ENCODE measurements at places on chromosomes 2 and 18.
A peak's percentile ranks its signal among the peaks of the same experiment; 100 is the strongest.

- peak; percentile 15 for DNase-seq
Measured at GRCh38 chr2:33212151-33212550, 264.3 kb upstream of the RASGRP3 start.

DNA sequence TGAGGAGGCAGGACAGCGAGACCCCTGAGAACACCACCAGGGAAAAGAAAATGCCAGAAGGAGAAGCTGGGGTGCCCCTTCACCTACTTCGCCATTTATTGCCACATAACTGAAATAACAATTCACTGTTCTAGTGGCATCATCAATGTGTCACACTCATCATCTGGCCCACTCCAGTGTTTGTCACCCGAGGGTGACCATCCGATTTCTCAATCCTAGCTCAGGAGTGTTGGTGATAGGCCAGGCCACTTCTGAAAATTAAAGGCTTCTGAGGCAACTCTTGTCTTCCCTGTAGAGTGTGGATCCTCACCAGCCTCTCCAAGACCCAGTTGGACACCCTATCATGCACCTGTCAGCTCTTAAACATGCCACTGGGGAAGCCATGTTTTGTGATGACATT lies 62.9 kb upstream of the BZW1 start:
- no peak for DNase-seq

DNA sequence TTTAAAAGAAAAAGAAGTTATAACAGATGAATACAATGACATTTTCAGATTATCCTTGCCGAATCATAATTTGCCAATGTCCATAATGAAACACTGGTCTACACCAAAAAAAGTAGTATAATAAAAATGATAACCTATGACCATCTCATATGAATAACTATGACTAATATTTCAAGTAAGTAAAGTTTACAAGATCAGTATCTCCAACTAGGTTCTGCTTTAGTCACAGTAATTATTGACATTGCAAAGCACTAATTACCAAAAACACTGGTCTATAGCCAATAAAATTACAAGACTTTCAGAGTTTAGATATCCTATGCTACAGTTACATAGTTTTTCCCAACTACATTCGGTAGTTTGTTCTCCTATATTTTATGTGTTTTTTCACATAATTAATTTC lies 136.7 kb downstream of the MEMO1 start:
- DNase-seq: no peak

DNA sequence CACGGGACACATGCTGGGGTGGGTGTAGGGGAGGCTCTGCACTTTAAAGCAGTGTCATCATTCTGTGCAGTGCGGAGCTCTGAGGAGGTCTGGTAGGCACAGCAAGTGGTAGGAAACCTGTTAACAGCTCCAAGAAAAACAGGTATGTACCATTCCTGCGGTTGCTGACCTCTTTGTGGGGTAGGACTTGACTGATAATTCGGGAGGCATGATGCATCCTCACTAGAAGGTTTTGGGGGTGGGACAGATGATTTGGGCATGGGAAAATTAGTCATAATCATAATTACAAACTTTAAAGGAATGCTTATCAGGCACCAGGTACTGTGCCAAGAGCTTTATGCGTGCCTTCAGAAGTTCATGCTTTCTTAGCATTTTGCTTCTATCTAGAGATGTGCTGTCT lies 9.7 kb downstream of the DOK1 start:
- no peak for DNase-seq

- no peak for DNase-seq
Measured at GRCh38 chr2:47682216-47682749, 100.7 kb upstream of the MSH6 start.

DNA sequence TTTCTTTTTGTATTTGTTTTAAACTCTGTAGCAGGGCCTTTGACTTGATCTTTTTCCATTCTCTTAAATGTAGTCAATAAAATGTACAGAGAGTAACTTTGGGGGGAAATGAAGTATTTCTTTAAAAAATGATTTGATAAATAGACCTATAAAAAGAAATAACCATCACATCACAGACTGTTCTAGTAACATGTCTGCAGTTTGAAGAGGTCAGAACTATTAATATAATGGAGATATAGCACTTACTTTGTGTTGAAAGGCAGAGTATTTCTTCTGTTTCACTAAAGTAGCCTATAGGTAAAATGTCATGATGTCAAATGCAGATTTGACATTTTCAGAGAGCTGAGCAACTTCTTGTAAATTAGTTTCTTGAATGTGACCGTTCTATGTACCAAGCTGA lies 55.7 kb upstream of the FAM237A start:
- no peak for DNase-seq

- no peak for DNase-seq
Measured at GRCh38 chr2:54902763-54903162, 147.5 kb downstream of the RTN4 start.

DNA sequence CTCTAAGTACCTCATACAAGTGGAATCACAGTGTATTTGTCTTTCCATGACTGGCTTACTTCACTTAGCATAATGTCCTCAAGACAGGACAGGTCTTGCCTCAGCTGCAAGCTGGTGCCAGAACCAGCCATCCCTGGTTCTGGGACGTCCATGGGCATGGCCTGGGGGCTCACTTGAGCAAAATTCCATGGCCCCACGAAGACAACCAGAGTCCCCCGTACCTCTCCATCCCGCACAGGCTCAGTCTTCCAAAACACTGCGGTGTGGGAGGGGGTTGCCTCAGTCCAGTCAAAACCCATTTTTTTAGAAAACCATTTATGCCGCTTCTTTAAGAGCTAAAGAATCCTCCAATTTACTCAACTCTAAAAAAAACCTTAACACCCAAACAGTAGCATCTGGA lies 21.7 kb upstream of the CABLES1 start:
- DNase-seq: no peak

GRCh38 chr18:9671214-9671613 lies 36.9 kb upstream of the RAB31 start:
- no peak for DNase-seq

DNA sequence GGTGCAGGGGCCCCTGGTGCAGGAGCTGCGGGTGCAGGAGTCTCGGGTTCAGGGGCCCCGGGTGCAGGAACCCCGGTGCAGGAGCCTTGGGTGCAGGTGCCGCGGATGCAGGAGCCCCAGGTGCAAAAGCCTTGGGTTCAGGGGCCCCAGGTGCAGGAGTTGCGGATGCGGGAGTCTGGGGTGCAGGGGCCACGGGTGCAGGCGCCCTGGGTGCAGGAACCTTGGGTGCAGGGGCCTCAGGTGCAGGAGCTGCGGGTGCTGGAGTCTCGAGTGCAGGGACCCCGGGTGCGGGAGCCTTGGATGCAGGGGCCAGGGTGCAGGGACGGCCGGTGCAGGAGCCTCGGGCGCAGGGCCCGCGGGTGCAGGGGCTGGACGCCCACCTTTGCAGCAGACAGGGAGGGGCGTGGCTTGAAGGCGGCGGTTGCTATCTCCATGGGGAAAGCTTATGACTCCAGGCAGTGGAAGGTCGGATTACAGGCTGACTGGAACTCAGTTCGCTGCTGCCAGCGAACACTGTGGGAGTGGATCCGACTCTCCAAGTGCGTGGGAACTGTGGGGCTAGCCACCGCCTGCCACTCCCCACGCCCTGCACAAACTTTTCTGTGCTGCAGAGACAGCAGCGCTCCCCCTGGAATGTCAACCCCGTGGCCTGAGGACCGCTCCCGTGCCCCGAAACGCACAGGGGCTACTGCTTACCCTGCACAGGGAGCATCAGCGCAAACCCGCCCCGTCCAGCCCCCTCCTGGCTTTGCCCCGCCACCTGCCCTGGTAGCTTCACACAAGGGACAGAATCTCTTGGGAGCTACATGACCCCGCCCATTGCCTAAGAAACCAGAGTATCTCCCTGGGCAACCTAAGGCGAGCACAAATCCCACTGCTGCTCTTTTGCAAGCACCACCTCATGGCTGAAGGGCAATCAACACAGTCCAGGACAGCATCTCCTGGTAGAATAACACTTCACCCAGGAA lies 40.3 kb downstream of the COPS9 start:
- DNase-seq: no peak

Measured in HEK293T (cell line).